ENCODE measurements at places on chromosomes 7 and 10. TPM values are rescaled to one million over a fixed set of nuclear protein-coding genes. Genes with fewer than 3 reads are reported as not detected.

DNA sequence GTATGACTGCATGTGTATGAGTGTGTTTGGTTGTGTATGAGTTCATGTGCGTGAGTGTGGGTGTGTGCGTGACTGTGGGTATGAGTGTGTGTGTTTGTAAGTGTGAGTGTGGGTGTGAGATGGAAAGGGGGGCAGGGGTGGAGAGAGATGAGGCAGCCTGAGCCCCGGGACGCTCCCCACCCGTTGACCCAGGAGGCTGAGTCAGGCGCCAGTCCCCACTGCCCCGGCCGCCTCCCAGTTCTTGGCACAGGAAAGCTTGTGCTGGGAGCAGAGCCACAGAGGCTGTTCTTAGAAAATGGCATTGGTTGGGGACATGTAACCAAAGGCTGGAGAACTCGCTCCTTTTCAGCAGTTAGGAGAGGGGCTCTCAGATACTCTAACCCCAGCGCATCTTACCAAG, 27.8 kb upstream of the NUB1 start:
- DNase-seq, result no peak

DNA sequence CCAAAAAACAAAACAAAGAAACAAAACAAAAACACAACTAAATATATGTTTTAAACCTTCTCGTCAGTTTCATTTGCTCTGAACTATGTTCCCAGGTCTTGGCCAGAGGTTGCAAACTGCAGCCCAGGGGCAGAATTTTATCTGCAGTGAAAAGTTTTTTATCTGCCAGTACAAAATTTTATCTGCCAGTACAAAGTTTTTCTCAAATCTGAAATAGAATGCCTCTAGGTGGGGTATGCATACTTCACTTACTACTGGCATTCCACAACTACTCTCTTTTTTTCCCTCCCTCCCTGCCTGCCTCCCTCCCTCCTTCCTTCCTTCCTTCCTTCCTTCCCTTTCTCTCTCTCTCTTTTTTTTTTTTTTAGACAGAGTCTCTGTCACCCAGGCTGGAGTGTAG, 9.4 kb upstream of the CLDN3 start:
- DNase-seq, result no peak

DNA sequence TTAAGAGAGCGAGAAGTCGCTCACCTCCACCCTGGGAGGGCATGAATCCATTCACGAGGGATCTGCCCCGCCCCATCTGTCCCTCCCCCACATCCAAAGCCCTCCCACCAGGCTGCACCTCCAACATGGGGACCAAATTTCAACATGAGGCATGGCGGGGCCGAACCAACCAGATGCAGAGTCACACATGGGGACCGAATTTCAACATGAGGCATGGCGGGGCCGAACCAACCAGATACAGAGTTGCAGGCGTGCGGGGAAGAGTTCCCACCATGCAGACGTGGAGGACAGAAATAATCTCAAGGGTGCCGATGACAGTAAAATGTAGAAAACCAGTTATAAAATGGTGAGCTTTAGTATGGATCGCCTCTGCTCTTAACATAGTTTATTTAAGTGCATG, 564.4 kb downstream of the DNAJB6 start:
- DNase-seq, result no peak

GRCh38 chr7:111711426-111712065, 149.3 kb upstream of the IMMP2L start:
- DNase-seq, result no peak

- DNase-seq, result no peak
Measured at GRCh38 chr10:11299125-11299524, 281.5 kb downstream of the CELF2 start.

GRCh38 chr7:65731562-65732035, 141.3 kb upstream of the VKORC1L1 start:
- no peak for DNase-seq

DNA sequence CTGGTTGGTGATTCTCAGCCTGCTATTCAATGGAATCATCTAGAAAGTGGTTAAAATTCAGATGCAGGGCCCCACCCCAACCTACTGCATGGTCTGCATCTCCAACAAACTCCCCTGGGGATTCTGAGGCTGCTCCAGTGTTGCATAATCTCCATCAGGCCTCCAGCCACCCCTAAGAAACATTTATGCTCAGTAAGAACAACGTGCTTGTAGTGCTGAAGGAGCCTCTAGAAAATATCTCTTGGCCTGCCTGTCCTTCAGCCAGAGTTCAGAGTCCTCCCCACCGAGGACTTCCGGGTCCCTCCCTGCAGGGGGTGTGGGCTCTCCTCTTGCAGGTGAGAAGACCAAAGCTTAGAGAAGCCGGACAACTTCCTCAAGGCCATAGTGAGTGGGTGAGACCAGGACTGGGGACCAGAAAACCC, 159.8 kb downstream of the SH3PXD2A start:
- DNase-seq, result peak; percentile 59

GRCh38 chr10:70222340-70222794, 10.9 kb downstream of the PPA1 start:
- DNase-seq, result no peak

GRCh38 chr10:89793649-89794254, 92.4 kb downstream of the KIF20B start:
- DNase-seq, result no peak

GRCh38 chr7:125316466-125316865, 386.8 kb upstream of the POT1 start:
- DNase-seq, result no peak

DNA sequence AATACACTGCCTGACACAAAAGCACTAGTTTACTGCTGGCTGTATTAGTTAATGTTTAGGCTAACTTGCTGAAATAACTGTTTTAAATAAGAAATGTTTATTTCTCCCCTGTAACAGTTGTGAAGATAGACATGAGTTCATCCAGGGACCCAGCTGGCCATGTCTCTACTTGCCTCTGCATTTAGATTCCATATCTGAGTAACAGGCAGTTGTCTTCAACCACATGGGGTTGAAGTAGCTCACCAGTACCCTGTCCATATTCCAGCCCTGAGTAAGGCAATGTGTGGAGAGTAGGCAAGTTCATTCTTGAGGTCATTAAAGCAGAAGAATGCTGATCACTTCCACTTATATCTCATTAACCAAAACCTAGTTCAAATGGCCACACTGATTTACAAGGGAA, 31.1 kb upstream of the RSBN1L start:
- no peak for DNase-seq

DNA sequence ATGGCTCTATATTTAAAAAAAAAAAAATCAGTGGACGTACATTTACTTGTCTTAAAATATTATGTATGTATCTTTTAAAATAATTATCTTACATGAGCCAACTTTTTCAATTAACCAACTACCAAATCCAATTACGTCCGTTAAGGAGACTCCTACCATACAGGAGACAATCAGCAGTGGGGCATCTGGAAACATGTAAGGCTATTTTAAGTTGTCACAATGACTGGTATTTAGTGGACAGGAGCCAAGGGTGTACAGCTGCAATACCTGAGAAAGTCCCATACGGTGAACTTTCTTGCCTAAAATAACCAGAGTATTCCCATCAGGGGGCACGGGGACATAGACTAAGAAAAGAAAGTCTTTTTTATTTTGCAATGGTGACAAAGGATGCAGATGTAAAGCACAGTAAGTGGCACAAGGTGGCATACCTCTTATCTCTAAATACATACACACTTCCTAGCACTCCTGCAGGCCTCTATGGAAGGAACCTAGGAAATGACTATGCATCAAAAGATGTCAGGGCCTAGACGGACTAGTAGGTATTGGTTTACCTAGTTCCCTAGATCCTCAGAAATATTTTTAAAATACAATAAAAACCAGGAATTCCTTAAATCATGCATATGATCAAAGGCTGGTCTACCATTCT, 16.0 kb upstream of the TLL2 start:
- DNase-seq, result no peak

- no peak for DNase-seq
Measured at GRCh38 chr7:1647961-1648672, 22.0 kb upstream of the ELFN1 start.

DNA sequence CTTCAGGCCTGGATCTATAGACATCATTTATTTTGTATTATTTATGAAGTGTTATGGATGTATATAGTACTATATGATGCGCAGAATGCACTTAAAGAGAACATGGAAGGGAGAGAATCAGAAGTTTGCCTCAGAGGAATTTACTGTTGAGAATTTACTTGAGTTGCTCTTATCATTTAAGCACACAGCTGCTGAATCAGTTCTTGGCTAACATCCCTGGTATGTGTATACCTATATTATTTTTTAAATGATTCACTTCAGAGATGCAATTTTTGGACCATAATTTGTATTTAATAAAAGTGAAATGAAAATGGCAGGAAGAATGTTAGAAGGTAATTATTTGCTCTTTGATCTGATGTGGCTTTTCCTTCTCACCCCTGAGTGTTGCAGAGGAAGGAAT, 191.6 kb downstream of the BICC1 start:
- no peak for DNase-seq

- no peak for DNase-seq
Measured at GRCh38 chr10:44659320-44659719, 251.8 kb upstream of the TMEM72 start.

DNA sequence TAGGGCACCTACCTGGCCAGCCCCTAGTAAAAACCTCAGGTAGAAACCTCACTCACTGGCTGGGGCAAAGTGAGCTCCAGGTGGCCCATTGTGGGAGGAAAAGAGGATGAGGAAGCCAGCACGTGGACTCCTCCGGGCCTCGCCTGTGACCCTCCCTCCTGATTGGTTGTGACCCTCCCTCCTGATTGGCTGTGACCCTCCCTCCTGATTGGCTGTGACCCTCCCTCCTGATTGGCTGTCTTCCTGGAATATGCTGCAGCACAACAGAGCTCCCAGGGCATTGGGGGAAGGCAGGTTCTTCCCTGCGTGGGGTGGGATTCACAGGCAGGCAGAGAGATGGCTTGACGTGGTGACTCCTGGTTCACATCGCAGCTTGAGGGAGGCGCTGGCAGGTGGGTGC, 343.0 kb downstream of the GLRX3 start:
- DNase-seq, result no peak

GRCh38 chr10:73899423-73899822, 11.5 kb upstream of the PLAU start:
- DNase-seq, result no peak

DNA sequence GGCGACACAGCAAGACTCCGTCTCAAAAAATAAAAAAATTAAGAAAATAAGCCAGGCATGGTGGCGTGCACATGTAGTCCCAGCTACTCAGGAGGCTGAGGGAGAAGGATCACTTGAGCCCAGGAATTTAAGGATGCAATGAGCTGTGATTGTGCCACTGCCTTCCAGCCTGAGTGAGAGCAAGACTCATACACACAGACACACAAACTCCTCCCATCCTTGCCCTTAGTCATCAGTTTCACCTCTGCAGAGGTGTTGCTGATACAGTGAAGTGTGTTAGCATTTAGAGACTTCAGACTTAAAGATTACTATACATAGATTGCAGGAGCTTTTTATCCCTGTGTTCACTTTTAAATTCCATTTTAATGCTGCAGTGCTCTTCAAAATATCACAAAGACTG, 5.5 kb upstream of the H2AZ2 start:
- no peak for DNase-seq

GRCh38 chr10:20993389-20993788, 96.3 kb upstream of the NEBL start:
- no peak for DNase-seq

Gene LIPK
- not detected for total RNA-seq

Gene ARHGAP22
- not detected for total RNA-seq

Gene RBM20
- total RNA-seq, result 1.0 TPM

Gene LIPN
- not detected for total RNA-seq

Gene PRSS37
- not detected for total RNA-seq

Gene DNAJC12
- 0.77 TPM for total RNA-seq

Gene CDC14C
- total RNA-seq, result not detected

Gene PLEKHS1
- not detected for total RNA-seq

Gene OPALIN
- not detected for total RNA-seq

Gene C10orf105
- 0.07 TPM for total RNA-seq

Gene DYNC1I1
- 17.9 TPM for total RNA-seq

Measured in uterus (tissue), 4 donors.